T-helper 9 cell (primary cell): ENCODE measurements at places on chromosomes 12 and 14.

- DNase-seq = no peak
Measured at GRCh38 chr14:63361790-63362189, 43.1 kb upstream of the GPHB5 start.

- no peak for DNase-seq
Measured at GRCh38 chr12:103640831-103641230, 53.8 kb downstream of the STAB2 start.

DNA sequence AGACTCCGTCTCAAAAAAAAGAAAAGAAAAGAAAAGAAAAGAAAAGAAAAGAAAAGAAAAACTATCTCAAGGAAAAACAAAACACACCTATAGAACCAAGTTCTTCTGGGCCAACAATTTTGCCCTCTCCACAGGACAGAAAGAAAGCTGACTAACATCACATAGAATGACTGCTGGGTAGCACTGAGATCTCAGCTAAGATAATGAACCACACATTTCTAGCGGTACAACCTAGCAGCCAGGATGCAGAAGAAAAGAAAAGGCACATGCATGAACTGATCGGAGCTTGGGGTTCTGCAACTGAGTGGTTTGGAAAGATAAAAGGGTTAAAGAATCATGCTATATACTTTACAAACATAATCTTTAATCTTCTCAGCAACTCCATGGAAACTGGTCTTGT, 19.5 kb downstream of the TMED10 start:
- no peak for DNase-seq

DNA sequence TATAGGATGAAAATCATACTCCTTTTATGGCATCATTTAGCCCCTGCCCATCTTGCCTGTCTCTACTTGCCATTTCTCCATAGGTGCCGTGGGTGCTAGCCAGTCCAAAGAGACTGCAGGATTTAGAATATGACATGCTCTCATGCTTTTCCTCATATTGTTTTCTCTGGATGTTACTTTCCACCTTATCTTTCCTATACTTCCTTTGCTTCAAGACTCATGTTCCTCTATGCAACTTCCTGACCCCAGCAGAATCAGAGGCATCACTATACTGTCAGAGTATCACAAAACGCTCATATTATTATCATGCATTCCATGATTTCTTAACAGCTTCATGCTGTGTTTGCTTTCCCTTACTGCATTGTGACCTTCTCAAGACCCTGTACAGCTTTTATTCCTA, 220.8 kb upstream of the ABCD2 start:
- DNase-seq = no peak
